ENCODE measurements at places on chromosomes 6 and 20.

DNA sequence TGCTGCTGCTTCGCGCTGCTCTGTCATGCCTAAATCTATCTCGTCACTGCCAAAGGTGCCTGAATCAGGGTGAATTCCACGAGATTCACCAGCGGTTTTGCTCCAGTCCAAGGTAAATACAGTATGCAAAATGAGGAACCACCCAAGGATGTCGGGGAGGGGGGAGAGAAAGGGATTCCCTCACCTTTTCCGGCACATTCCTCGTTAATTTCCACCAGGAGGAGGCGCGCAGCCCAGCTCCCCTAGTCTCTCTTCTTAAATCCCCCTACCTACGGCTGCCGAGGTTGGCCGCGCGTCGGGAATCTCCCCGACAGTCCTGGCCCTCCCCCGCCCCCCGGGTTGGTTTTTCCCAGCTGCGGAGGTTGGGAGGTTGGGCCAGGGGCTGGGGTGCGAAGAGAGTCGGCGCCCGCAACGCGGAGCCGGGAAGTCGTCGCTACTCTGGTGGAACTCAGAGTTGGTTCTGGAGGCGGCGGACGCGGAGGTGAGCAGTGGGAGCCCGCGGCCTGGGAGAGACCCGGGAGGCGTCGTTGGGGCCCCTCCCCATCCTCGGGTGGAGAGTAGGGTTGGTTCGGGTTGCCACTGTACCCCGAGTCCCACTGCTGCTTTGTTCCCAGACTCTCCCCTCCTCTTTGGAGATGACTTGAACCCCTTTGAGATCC, at the start of gene TPBG:
Gene TPBG (plus strand): TSS at position 390 of the 659 bp plus-strand sequence. CDS start 1,145 bp downstream, outside the sequence.
- DNase-seq: no peak

DNA sequence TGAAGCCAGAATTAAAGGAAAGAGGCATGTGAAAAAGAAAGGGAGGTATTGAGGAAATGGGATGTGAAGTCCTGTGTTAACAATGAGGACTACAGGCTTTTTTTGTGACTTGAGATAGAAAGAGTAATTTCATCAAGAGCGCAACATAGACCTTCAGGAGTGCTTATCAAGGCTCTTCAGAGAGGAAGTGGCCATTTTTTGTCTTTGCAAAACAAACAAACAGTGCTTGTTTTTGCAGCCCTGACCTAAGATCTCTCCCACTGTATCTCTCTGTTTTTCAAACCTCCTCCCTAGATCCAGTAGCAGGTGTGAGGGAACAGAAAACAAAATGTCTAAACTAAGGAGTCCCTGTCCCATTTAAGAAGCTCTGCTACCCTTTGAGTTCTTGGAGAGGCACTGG, 710.3 kb upstream of the MARCKS start:
- DNase-seq: no peak

- no peak for DNase-seq
Measured at GRCh38 chr20:44464514-44464913, 11.2 kb upstream of the TTPAL start.

DNA sequence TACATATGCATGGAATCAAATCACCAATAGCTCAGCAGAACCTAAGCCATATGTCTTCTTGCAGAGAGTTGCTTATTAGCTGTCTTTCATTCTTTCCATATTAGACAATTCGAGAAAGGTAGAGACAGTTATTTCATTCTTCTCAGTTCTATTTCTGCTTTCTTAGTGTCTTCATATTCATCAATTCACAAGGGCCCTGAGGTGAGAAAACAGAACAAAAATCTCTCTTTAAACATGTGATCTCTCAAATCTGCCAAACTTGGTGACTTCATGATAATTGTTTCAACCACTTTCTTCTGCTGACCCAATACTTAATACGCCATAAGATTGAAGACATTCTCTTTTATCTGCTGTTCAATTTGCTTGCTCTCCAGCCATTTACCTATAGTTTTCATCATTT, 229.7 kb upstream of the MARCKS start:
- DNase-seq: no peak

- no peak for DNase-seq
Measured at GRCh38 chr20:32385541-32385940, 27.4 kb downstream of the ASXL1 start.

DNA sequence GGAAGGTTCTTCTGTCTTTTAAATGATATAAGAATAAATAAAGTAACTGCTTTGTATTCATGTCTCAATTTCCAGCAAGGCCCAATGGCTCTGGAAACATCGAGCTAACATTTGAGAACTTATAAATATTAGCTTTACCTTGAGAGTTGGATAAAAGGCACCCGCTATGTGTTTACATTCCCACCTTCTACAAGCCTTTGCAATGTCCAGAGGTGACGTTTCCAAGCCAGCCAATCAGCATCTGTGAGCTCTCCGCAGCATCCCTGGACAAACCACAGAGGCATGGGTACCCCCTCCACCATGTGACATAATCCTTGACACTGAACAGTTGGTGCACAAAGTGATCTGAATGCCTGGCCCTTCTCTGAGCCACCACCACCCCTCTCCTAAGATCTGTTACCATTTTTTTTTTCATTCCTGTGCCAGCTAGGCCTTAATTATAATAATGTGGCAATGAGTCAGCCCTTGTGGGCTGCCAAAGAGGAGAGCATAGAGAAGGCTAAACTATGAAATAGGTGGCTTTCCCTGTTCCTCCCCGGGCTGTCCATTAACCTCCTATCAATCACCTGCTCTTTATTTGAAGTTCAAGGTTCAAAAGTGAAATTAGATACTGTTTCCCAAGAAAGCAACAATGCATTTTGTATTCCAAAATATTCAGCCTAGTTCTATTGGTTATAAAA, 4.1 kb downstream of the CBLN4 start:
- DNase-seq: no peak

GRCh38 chr20:37230200-37230599, 31.4 kb downstream of the GHRH start:
- DNase-seq: no peak

- DNase-seq: no peak
Measured at GRCh38 chr20:35556871-35557270, 15.0 kb downstream of the ERGIC3 start.

Measured in stimulated activated CD4-positive, alpha-beta T cell treated with anti-CD3 and anti-CD28 coated beads, Interleukin-1b, Interleukin-23, amount 100 ng/mL, for 24 hours (primary cell).